ENCODE measurements at places on chromosomes 4 and X. TPM values are rescaled to one million over a fixed set of nuclear protein-coding genes. Genes with fewer than 3 reads are reported as not detected.

- H3K36me3 ChIP-seq: no peaks in the 10 kb centered on the region
- no peak for DNase-seq
- H3K27ac ChIP-seq: no peak overlapping the region
Measured at GRCh38 chrX:28609917-28610613, 22.8 kb downstream of the IL1RAPL1 start.

The HMX1 gene
- total RNA-seq: not detected

The GPRASP1 gene
- 0.51 TPM for total RNA-seq

The GASK1B gene
- total RNA-seq: 40.4 TPM

GRCh38 chr4:57147335-57148060, 37.3 kb upstream of the IGFBP7 start:
- no peak overlapping the region for H3K27ac ChIP-seq
- no peaks in the 10 kb centered on the region for H3K36me3 ChIP-seq
- peaks cover 15% of the 10 kb centered on the region for H3K4me1 ChIP-seq
- no peak overlapping the region for H3K4me3 ChIP-seq
- H3K27me3 ChIP-seq: no peaks in the 10 kb centered on the region

- H3K27me3 ChIP-seq: no peaks in the 10 kb centered on the region
- H3K36me3 ChIP-seq: peaks cover 12% of the 10 kb centered on the region
- H3K27ac ChIP-seq: peak overlapping the region; percentile 22
- DNase-seq: no peak
- H3K4me1 ChIP-seq: peaks cover 13% of the 10 kb centered on the region
Measured at GRCh38 chr4:771464-771863, 54.5 kb downstream of the CPLX1 start.

- no peaks in the 10 kb centered on the region for H3K27me3 ChIP-seq
- no peak overlapping the region for H3K4me3 ChIP-seq
- H3K4me1 ChIP-seq: no peaks in the 10 kb centered on the region
- H3K27ac ChIP-seq: no peak overlapping the region
- H3K36me3 ChIP-seq: no peaks in the 10 kb centered on the region
- no peak for DNase-seq
Measured at GRCh38 chr4:116942315-116942714, 143.1 kb downstream of the TRAM1L1 start.

The UGT2B10 gene
- 148 TPM for total RNA-seq

- H3K27ac ChIP-seq: no peak overlapping the region
- H3K27me3 ChIP-seq: no peaks in the 10 kb centered on the region
- no peak for DNase-seq
- H3K4me3 ChIP-seq: no peak overlapping the region
- H3K36me3 ChIP-seq: no peaks in the 10 kb centered on the region
Measured at GRCh38 chrX:38489341-38489740, 72.0 kb upstream of the TSPAN7 start.

The PPA2 gene
- 70.6 TPM for total RNA-seq

The ADGRL3 gene
- 0.04 TPM for total RNA-seq

DNA sequence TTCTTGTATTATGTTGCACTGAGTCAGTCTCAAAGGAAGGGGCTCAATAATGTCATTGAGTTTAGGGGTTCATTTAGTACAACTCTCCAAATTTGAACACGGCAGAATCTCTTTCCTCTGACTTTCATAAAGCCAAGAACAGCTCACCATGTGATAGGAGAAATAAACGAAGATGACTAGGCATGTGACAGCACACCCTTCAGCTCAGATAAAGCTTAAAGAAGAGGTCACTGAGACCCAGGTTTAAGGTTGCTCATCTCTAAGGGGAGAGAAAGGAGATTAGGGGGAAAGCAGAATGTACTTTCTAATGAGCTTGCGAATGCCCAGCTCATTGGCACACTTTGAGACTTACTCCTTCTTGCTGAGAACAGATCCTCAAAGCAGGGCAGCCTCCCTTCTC, 89.0 kb downstream of the PLAC1 start:
- H3K36me3 ChIP-seq: no peaks in the 10 kb centered on the region
- H3K27ac ChIP-seq: no peak overlapping the region
- H3K4me1 ChIP-seq: peaks cover 8% of the 10 kb centered on the region

The FGF13 gene
- total RNA-seq: 0.84 TPM

DNA sequence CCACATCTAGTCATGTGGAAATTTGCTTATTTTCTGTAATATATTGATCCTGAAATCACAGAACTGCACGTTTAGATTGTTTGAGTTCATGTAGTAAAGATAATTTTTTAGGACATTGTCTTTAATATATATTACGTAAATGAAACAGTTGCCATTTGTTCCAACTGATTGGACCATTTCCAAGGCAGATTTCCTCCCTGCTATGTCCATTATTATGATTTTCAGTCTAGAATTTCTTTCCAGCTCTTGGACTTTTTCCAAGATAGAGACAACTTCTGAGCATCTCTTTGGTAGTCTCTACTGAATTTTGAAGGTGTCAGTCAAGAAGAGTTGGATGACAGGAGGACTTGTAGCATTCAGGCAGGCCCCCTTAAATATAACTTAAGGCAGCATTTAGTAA, 94.6 kb downstream of the STIM2 start:
- H3K27ac ChIP-seq: no peak overlapping the region
- no peaks in the 10 kb centered on the region for H3K36me3 ChIP-seq
- DNase-seq: no peak
- H3K27me3 ChIP-seq: no peaks in the 10 kb centered on the region
- H3K4me1 ChIP-seq: no peaks in the 10 kb centered on the region

- H3K36me3 ChIP-seq: no peaks in the 10 kb centered on the region
- no peak overlapping the region for H3K27ac ChIP-seq
- no peaks in the 10 kb centered on the region for H3K27me3 ChIP-seq
- H3K4me3 ChIP-seq: no peak overlapping the region
- DNase-seq: no peak
- H3K4me1 ChIP-seq: no peaks in the 10 kb centered on the region
Measured at GRCh38 chr4:150366487-150366999, 215.4 kb upstream of the MAB21L2 start.

DNA sequence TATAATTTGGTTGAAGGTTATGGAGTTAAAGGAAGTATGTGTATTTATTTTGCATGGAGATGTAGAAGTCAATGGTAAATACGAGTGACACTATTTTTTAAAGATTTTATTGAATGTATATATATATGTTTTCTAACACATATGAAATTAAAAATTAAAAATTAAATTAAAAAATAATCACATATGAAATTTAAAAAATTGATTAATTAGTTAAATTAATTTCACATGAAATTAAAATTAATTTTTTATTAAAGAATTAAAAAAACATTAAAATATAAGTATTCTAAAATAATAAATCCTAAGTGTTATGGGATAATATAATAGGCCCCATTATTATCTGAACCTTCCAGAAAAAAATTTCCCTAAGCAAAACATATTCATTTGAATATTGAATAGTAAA, 1163.5 kb downstream of the ARAP2 start:
- H3K36me3 ChIP-seq: no peaks in the 10 kb centered on the region
- no peak overlapping the region for H3K4me3 ChIP-seq
- no peak for DNase-seq
- H3K27ac ChIP-seq: no peak overlapping the region
- H3K27me3 ChIP-seq: no peaks in the 10 kb centered on the region

The LDB2 gene
- total RNA-seq: not detected

DNA sequence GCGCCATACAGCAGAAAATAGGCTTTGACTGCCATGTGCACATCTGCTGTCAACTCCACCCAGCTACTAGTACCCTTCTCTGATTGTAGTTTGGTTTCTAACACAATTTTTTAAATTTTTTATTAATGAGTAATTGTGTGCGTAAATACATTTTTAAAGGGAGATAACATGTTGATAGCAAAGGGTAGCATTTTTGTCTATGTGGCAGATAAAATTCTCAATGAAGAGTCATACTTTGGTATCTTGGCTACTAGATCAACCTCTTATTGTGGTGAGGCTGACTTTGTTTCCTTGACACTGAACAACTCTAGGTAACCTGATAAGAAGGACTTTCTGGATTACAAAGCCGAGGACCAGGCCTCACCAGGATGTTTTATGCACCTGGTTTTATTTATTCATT, 9.5 kb downstream of the ADH4 start:
- no peaks in the 10 kb centered on the region for H3K36me3 ChIP-seq
- no peaks in the 10 kb centered on the region for H3K27me3 ChIP-seq
- no peak for DNase-seq
- H3K4me1 ChIP-seq: no peaks in the 10 kb centered on the region
- H3K27ac ChIP-seq: no peak overlapping the region

DNA sequence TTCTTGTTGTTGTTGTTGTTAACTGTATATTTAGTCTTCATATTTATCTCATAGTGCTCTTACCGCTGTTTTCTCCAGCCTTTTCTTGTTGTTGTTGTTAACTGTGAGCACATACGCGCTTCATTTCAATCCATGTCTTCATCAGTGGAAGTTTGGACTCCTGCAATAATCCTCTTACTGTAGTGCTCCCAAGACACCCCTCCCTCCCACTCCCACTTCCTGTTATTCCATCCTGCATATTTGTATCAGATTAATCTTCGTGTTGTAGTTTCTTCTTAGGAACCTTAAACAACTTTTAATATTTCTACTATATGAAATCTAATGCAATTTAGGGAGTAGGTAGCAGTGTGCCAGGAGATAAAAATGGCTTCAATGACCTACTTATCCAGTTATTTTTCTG, 674.8 kb downstream of the RAPGEF2 start:
- H3K4me3 ChIP-seq: no peak overlapping the region
- no peaks in the 10 kb centered on the region for H3K36me3 ChIP-seq
- H3K27me3 ChIP-seq: no peaks in the 10 kb centered on the region

- H3K4me3 ChIP-seq: no peak overlapping the region
- H3K27me3 ChIP-seq: 0 out of 2 replicates have a peak, but pooled peaks cover 1% of the 10 kb centered on the region
- H3K36me3 ChIP-seq: no peaks in the 10 kb centered on the region
- no peak overlapping the region for H3K27ac ChIP-seq
Measured at GRCh38 chr4:122815248-122815647, 11.4 kb upstream of the FGF2 start.

The ADD1 gene
- 122 TPM for total RNA-seq

- H3K4me3 ChIP-seq: no peak overlapping the region
- no peaks in the 10 kb centered on the region for H3K4me1 ChIP-seq
- H3K27me3 ChIP-seq: no peaks in the 10 kb centered on the region
- no peak overlapping the region for H3K27ac ChIP-seq
- H3K36me3 ChIP-seq: no peaks in the 10 kb centered on the region
Measured at GRCh38 chr4:98179951-98180350, 36.7 kb upstream of the STPG2 start.

- no peaks in the 10 kb centered on the region for H3K4me1 ChIP-seq
Measured at GRCh38 chr4:136343340-136343739, 1189.0 kb downstream of the PCDH18 start.

The MBNL3 gene
- 367 TPM for total RNA-seq

GRCh38 chr4:143773998-143774895, 73.8 kb upstream of the FREM3 start:
- no peaks in the 10 kb centered on the region for H3K36me3 ChIP-seq
- no peaks in the 10 kb centered on the region for H3K27me3 ChIP-seq
- no peak overlapping the region for H3K4me3 ChIP-seq
- DNase-seq: peak; percentile 58
- no peaks in the 10 kb centered on the region for H3K4me1 ChIP-seq

- H3K27me3 ChIP-seq: 0 out of 3 replicates have a peak, but pooled peaks cover 4% of the 10 kb centered on the region
- H3K27ac ChIP-seq: no peak overlapping the region
- no peak for DNase-seq
- no peaks in the 10 kb centered on the region for H3K36me3 ChIP-seq
- H3K4me1 ChIP-seq: peaks cover 14% of the 10 kb centered on the region
Measured at GRCh38 chr4:76702440-76703122, 195.4 kb downstream of the SOWAHB start.

GRCh38 chr4:169124661-169125060, 114.6 kb upstream of the CBR4 start:
- H3K27ac ChIP-seq: no peak overlapping the region
- H3K4me3 ChIP-seq: no peak overlapping the region
- no peaks in the 10 kb centered on the region for H3K27me3 ChIP-seq
- H3K36me3 ChIP-seq: peaks cover 6% of the 10 kb centered on the region
- DNase-seq: no peak

DNA sequence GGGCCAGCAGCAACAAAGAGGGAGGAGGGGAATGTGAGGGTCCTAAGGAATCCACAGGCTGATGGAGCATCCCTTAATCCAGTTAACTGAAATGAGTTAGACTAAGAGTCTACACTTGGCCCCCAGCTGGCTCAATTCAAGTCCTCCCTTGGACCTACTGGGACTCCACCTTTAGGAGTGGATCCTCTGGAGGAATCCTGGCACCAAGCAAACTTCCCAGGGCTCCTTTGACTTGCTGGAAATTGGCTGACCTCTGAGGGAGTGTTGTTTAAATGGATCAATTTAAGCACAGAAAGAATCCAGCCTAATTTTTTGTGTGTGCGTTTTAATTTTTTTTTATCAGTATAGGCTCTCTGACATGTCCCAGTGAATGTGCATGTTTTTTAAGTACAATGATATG, 114.7 kb downstream of the SHROOM3 start:
- DNase-seq: no peak
- H3K27ac ChIP-seq: no peak overlapping the region
- no peaks in the 10 kb centered on the region for H3K36me3 ChIP-seq
- H3K27me3 ChIP-seq: no peaks in the 10 kb centered on the region
